ENCODE measurements at places on chromosomes 2 and 18. TPM values are rescaled to one million over a fixed set of nuclear protein-coding genes. Genes with fewer than 3 reads are reported as not detected.

CYTIP gene
- 40.5 TPM for total RNA-seq

EFR3B gene
- total RNA-seq = 9.0 TPM

- no peak for DNase-seq
Measured at GRCh38 chr18:39751921-39752320, 2186.3 kb upstream of the CELF4 start.

DNA sequence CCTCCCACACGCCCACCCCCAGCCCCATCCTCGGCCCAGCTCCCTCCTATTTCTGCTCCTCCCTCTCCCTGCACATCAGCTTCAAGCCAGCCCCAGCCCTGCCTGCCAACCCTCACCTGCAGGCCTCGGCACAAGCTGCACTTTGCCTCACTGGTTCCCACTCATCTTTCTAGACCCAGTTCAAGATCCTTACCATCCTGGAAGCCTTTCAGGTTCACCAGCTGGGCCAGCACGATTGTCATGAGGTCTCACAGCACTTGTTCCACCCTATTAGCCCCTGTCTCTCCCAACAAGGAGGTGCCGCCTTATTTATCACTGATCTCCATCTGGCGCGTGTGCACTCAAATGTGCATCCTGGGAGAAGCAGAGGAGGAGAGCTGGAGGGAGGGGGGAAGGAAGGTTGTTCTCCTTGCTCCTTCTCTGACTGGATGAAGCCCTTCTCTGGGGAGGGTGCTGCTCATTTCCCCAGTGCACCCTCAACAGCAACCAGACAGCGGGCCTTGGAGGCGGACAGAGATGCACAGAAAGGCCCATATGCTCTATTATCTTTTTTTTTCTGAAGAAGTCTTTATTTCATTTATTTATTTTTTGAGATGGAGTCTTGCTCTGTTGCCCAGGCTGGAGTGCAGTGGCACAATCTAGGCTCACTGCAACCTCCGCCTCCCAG is 15.5 kb upstream of the BIN1 start:
- no peak for DNase-seq

GRCh38 chr18:2480536-2480935 is 90.8 kb downstream of the METTL4 start:
- DNase-seq = no peak

GRCh38 chr2:223442847-223443246 is 159.3 kb downstream of the SCG2 start:
- DNase-seq = no peak

SIX3 gene
- not detected for total RNA-seq

- DNase-seq = no peak
Measured at GRCh38 chr2:135743860-135744259, 2.2 kb downstream of the UBXN4 start.

- no peak for DNase-seq
Measured at GRCh38 chr2:16728351-16729136, 62.9 kb upstream of the CYRIA start.

DNA sequence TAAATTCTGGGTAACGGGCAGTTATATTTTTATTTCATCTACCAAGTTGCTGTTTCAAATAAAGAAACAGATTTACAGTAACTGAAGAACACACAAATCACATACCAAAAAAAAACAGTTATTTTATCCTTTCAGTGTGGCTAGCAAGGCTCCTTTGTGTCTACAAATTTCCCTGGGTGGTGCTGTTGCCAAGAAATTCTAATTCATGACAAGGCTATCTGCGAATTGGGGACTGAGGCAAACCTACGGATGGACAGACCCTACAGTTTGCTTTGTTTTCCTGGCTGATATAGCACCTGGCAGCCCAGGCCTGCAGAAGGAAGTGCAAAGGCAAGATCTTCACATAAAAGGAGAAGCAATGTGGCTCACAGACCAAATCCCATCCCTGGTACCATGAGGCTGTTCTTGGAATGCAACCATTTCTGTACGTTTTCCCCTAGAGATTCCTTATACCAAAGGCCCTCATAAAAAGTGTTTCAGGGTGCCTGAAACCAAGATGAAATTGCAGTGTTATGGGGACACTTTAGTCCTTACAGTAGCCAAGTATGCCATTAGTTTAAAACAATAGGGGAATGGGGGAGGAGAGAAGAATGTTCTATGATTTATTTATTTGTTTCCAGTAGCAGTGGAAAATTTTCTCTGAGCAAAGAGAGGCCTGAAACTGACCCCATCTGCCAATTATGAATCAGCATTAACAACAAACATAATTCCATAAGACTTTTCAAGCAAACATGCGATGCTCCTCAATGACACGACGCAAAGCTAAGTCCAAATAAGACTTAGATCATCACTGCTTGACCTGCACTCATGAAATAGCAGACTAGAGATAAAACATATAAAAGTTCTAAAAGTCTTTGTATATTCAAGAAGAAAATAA is 4.3 kb downstream of the KLF7 start:
- no peak for DNase-seq

GRCh38 chr2:191167766-191168165 is 17.0 kb upstream of the STAT4 start:
- no peak for DNase-seq

GRCh38 chr2:206804326-206804725 is 38.9 kb downstream of the FASTKD2 start:
- DNase-seq = no peak
